ENCODE measurements at places on chromosomes 5 and 9.

DNA sequence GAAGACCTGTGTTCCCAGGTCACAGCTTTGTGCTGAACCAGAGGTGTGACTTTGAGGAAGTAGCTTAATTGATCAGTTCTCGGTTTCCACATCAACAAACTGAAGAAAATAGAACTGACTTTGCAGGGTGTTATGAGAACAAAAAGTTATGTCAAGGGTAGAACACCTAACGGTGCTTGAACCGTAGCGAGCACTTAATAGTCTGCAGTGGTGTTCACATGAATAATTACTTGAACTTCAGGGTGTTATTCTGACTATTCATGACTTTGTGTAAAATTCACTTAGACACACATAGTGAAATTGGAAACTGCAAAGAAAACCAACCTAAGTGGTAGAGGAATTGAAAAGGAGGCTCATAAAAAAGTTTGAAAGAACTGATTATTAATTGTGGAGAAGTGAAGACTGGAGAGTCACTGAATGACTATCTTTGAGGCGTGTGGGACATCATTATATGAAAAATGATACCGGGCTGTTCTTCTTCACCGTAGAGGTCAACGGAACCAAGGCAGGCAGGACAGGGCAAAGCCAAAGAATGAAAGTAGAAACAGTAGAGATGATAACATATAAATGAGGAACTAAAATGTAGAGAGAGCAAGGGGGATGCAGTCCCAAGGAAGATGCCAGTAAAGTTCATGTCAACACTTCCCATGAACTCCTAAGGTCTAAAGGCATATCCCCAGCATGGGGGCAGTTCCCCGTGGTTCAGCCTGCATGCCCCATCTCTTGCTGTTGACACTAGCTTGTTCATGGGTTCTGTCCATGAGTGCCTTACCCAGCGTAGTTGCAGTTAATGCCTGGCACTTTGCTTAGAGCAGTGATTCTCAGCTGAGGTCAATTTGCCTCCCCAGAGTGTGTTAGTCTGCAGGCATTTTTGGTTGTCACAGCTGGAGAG is 118.7 kb downstream of the ZNF462 start:
- no peak for DNase-seq

- no peak for DNase-seq
Measured at GRCh38 chr5:123721675-123722276, 209.8 kb downstream of the CSNK1G3 start.

DNA sequence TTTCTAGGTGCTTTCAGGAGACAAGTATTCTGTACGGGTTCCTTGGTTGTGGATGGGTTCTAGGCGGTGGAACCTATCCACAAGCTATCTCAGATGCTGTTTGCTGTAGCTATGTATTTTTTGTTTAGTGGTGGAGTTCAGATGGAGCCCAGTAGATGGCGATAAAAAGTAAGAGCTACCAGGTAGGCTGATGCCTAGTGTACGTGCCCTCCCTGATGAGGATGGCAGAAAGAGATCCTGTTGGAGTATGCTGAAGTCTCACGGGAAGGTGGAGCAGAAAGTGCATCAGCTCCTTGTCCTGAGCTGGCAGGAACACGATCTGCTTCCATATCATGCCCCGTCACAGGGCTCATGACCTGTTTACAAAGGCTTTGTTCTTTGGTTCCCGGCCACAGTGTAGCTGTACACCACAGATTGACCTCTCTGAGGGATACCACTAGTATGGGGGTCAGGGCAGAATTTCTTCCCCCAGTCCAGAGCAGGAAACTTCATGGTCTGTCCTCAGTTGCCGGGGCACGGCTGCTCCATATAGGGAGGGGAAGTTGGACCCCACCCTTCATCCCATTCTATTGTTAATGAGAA is 12.6 kb upstream of the UGT3A2 start:
- DNase-seq: no peak

- DNase-seq: no peak
Measured at GRCh38 chr5:10685115-10685521, 75.9 kb downstream of the DAP start.

DNA sequence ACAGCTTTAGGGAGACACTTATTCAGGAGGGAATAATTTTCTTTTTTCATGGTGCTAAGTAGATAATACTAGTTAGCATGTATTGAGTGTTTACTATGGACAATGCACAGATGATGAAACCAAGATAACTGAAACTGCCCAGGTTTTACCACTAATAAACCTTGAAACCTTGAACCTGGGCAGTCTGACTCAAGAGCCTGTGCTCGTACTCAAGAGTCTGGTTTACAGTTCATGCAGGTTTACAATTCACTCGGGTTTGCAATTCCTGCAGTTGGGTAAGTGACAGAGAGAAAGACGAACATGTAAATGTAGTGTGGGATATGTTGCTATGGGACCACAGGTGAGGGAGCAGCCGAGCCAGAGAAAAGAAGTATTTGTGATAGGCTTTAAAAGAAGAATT is 28.2 kb downstream of the NUP214 start:
- no peak for DNase-seq

GRCh38 chr5:172059661-172060100 is 53.2 kb upstream of the FBXW11 start:
- DNase-seq: no peak

DNA sequence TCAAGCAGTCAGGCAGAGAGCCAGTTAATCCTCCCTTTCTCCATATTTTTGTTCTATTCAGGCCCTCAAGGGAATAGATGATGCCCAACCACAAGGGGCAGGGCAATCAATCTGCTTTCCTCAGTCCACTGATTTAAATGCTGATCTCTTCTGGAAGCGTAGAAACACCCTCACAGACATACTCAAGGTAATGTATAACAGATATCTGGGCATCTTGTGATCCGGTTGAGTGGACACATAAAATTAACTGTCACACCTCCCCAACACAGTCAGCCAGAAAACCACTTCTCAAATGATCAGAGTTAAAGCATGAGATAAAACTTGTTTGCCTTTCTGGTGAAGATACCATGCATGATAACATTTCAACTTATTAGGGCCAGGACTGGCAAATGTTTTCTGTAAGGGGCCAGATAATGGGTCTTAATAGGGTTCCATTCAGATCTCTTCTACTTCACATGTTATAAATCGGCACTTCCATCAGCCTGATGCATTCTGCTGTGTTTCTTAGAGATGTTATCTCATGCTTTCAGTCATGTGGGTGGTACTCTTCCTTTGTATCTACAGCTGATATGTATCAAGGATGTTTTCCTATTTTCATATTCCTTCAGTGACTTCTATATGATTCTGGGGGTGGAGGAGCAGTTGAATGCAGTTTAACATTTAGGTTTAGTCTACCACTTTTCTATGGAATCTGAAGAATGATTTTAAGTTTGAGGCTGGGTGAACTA is 58.9 kb upstream of the CNTLN start:
- no peak for DNase-seq

DNA sequence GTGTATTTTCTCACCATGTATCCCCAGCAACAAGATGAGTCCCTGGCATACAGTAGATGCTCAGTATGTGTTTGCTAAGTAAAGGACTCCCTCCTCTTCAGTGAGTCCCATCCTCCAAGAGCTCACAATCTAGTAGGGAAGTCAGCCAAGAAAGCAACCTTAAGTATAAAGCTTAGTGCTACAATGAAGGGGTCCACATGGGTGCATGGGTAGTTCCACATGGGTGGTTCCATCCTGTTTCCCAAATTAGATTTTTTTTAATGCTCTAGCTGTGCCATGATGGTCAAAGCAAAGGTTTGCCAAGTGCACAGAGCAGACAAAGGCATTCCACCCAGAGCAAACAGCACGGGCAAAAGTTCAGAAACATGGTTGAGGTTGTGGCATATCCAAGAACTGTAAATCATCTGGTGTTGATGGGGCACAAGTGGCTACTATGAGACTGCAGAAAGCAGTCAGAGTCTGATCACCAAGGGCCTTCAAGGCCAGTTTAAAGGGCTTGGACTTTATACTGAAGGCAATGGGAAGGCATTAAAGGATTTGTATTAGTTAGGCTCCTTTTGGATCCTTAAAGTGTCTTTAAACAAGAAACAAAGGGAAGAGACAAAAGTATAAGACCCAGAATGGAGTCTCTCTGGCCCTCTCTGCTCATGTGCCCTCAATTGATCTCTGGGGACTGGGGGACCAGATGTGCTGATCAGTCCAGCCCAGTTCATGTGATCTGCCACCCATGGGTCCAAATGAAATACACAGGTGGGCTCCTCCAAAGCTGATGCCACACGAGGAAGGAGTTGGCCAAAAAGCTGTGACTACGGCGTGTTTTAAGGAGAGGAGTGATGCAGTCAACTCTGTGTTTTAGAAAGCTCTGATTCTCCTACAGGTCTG is 9.0 kb upstream of the CPLX2 start:
- no peak for DNase-seq

GRCh38 chr9:126399251-126399650 is 72.6 kb downstream of the MVB12B start:
- DNase-seq: no peak

DNA sequence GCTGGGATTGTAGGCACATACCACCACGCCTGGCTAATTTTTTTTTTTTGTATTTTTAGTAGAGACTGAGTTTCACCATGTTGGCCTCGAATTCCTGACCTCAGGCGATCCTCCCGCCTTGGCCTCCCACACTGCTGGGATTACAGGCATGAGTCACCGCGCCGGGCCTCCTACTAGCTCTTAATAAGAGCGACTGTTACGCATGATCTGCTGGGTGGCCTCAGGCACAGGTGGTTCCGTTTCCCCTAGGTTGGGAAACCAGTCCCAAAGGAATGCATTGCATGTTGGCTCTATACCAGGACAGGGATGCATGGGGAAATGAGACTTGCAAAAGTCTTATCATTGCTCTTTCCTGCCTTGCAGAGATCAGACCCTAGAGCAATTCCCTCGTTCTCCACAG is 184.7 kb upstream of the PPP1R26 start:
- DNase-seq: no peak
